NCI-H460 (cell line): ENCODE measurements at places on chromosomes 13 and 19. TPM values are rescaled to one million over a fixed set of nuclear protein-coding genes. Genes with fewer than 3 reads are reported as not detected.

- DNase-seq: no peak
Measured at GRCh38 chr19:56508290-56508778, 679 bp downstream of the ZNF471 start.

DNA sequence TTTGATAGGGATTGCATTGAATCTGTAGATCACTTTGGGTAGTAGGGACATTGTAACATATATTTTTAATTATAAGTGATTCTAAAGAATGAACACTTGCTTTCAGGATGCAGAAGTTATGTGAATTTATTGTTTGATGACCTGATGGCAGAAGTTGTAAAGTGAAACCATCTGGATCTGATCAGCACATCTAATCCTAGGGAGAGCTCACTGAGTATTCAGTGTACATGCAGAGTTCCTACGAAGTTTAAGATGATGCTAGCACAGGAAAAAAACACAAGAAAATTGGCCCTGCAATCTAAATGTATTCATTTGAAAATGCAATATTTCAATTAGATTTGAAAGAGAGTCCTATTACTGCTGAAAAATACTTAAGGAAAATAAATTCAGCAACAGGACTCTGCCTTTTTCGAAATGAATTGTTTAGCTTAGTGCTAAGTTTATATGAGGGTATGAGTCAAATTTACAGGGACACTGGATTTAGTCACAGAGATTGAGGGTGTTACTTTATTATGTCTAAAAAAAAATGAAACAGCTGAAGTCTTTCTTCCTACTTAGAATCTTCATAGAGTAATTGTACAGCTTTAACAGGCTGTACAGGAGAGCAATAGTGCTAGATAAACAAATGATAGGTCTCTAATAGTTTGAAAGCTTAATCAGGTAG is 385.7 kb downstream of the DCT start:
- DNase-seq: no peak

DNA sequence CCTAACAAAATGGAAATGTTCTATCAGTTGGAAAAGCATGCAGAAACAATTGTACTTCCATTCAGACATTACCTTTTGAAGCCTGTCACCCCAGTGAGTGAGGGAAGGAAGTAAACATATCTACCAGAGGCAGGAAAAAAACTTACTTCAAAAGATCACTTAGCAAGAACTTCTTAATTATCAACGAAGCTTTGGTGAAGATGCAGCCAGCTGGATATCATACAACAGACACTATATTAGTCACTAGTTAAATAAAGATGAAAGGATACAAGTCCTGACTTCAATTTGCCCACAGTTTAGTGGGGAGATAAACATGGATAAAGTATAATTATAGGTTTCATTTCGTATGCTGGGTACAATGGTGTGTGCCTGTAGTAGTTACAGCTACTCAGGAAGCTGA is 148.8 kb downstream of the TNFRSF19 start:
- DNase-seq: no peak

GRCh38 chr19:49676784-49677230 is 264 bp upstream of the PRMT1 start:
- DNase-seq: peak; percentile 99

The FEM1A gene
- total RNA-seq: 10.2 and 10.6 TPM in 2 replicates

The PRR22 gene
- total RNA-seq: 1.2 and 1.3 TPM in 2 replicates
